HEK293T (cell line): ENCODE measurements at places on chromosomes 12 and 14.
A peak's percentile ranks its signal among the peaks of the same experiment; 100 is the strongest.

- DNase-seq, result no peak
Measured at GRCh38 chr14:48670939-48671338, 915.2 kb downstream of the RPS29 start.

DNA sequence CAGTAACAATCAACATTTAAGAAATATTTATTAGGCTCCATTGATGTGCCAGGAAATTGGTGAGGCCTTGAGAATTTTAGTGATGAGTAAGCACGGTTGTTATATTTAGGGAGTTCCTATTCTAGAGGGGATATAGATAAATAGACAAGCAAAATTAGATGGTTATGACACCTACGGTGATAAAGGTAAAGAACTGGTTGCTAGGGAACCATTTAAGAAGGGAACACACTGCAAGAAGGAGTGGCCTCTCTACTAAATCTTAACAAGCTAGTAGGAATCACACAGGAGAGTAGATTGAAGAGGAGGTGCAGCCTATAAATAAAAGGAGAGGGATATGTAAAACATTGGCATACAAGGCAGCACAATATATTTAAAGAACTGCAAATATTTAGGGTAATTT is 155.2 kb downstream of the LRIG3 start:
- no peak for DNase-seq

- DNase-seq, result no peak
Measured at GRCh38 chr12:104971306-104971705, 13.2 kb upstream of the SLC41A2 start.

GRCh38 chr14:36075203-36075602 is 101.3 kb downstream of the PTCSC3 start:
- no peak for DNase-seq

GRCh38 chr14:104212206-104213095 is 74.1 kb downstream of the KIF26A start:
- no peak for DNase-seq

DNA sequence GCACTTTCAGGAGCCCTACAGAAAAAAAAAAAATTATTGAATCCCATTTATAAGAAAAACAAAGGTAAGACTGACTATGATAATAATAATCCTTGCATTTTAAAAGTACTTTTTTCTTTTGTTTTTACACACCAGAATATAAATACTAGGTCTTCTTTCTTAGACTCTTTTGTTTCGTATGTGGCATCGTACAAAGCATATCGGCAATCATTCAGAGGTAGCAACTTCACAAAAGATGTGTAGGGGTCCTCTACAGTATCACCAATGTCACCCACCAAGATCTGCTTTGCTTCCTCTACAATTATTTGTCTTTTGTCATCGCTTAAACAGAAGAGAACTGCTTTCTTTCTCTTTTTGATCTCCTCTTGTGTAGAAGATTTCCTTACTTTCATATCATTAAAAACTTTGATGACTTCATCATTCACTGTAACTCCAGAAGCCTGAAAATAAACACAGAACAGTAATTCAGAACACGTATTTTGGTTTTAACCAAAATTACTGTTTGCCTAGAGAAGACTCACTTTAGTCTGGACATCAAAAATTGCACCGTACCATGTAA is 1.2 kb downstream of the CFL2 start:
- no peak for DNase-seq

- DNase-seq, result no peak
Measured at GRCh38 chr12:52331833-52332232, 10.6 kb upstream of the KRT83 start.

DNA sequence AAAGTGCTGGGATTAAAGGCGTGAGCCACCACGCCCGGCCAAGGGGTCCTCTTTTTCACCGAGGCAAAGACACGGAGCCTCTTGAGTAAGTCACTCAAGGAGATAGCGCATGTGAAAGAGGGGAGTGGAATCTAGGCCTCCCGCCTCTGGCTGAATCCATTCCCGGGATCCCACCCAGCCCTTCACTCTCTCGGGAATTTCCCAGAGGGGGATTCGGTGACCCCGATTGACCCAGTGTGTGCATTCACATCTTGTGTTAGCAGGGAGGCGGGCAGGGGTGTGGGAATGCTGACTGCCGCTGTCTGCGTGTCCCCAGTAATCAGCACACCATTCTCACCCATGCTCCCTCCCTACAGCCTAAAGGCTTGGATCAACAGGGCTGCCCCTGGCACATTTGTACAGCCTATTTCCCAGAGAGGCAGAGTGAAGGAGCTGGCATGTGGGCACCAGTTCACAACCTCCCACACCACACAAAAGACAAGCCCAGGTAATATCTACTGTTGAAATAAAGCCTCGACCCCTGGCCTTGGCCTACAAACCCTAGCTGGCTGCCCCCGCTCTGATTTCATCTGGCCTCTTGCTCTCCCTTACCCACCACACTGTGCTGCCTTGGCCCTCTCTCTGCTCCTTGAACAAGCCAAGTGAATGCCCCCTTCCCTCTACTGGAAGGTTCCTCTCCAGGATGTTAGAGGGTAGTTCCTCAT is 1.3 kb upstream of the LTBP2 start:
- DNase-seq, result no peak

DNA sequence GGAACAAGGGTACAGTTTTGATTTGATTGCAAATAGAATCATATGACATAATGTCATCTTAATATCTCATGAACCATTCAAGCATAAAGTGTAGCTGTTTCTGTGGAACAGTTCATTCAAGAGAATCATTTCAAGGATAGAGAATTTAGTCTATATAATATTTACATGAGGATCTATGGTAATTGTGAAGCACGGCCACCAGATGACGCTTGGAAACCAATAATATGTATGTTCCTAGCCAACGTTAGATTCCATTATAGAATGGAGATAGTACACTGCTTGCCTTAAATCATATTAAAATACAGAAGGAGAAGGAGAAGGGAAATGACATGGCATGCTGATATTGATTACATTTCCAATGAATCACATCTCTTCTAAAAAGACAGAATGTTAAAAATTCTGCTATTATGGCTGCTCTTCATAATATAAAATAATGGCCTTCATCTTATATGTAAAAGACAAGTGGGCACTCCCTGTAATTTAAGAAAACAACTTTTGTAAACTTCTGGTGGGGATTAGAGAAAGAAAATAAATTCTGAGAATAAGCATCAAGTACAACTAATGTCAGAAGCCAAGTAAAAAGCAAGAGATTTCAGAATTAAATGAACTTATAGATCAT is 351.0 kb downstream of the NAV3 start:
- peak; percentile 14 for DNase-seq

- no peak for DNase-seq
Measured at GRCh38 chr12:113860950-113861349, 105.2 kb downstream of the RBM19 start.

DNA sequence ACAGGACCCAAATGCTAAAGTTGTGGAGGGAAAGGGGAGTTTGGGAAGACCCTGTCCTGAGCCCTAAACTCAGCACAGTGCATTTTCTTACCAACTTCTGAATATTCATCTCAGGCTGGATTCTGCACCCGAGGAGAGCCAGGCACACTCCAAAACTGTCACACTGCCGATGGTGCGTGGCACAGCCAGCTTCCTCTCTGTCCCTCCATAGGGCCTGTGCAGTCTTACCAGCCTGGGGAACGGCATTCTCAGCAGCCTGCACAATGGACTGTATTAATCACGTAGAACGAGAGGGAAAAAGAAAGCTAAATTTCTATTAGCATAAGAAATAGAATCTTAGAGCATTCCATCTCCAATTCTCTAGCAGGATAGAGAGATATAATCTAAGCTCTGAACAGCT is 71.3 kb upstream of the GPATCH2L start:
- no peak for DNase-seq

DNA sequence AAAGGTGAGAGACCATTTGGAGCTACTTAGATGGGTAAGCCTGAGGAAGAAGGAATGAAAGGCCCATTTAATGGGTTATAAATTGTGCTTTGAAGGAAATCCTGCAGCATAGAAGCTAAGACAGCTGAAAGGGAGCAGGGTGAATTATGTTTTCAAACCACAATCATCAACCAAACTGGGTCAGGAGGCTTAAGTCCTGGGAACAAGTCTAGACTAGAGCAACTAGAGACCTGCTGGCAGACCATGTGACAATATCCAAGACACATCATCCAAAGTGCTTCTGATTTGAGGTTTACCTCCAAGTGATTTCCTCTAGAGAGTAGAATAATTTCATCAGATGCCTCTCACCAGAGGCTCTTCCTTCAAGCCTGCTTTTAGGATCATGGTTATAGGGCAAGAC is 53.7 kb downstream of the MAP3K9 start:
- no peak for DNase-seq

DNA sequence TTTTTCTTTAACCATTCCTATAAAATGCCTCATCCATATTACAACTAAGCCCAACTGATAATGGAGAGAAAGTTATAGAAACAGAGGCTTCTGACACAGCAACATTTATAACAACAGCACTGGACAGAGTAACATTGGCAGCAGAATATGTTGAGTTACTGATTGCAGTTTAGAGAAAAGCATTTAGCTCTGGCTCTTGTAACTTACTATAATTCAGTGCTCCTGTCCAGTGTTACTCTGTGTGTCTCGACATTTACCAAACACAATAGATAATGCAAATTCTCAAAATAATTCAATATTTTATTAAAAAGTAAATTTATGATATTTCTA is 356.1 kb downstream of the CEP128 start:
- no peak for DNase-seq

DNA sequence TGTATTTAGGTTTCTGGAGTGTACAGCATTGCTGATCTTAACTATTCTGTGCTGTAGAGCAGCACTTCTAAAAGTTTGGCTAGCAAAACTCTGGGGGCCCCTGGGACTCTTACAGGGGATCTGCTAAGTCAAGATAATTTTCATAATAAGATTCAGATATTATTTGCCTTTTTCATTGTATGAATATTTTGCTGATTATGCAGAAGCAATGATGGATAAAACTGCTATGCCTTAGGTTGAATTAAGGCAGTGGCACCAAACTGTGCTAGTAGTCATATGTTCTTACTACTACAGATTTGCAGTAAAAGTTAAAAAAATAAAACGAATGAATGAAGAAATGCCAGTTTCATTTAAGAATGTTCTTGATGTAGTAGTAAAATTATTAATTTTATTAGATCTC is 160.1 kb downstream of the PDZRN4 start:
- no peak for DNase-seq

GRCh38 chr14:58717813-58718212 is 80.1 kb downstream of the DACT1 start:
- DNase-seq, result no peak

- DNase-seq, result no peak
Measured at GRCh38 chr12:51941011-51941581, 10.4 kb upstream of the ACVR1B start.

DNA sequence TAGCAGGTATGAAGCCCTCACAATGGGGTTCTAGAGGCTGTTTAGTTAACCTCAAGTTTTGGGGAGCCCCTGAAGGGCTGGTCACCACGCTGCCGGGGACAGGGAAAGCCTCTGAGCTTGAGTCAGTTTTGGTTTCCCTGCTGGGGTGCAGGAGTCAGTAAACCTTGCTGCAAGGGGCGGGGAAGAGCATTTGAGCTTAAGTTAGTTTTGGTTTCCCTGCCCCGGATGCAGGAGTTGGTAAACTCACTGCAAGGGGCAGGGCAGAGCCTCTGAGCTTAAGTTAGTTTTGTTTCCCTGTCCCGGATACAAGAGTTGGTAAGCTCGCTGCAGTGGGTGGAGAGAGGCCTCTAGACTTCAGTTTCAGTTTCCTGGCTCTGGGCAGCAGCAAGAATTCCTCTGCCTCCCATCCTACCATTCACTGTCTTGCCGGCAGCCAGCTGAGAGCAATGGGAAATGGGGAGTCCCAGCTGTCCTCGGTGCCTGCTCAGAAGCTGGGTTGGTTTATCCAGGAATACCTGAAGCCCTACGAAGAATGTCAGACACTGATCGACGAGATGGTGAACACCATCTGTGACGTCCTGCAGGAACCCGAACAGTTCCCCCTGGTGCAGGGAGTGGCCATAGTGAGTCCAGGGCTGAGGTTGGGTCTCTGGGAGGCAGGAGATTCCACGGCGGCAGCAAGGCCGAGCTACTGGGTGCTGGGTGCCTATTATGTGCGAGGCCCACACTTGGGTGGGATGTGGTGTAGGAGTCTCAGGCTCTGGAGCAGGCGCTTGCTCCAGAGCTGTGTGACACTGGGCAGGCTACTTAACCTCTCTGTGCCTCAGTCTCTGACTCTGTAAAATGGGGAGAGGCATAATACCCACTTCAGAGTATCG is at the start of gene OAS2:
OAS2 (plus strand) TSS at position 357 of the 878 bp plus-strand sequence; CDS start at position 447, 90 bp downstream.
- no peak for DNase-seq

DNA sequence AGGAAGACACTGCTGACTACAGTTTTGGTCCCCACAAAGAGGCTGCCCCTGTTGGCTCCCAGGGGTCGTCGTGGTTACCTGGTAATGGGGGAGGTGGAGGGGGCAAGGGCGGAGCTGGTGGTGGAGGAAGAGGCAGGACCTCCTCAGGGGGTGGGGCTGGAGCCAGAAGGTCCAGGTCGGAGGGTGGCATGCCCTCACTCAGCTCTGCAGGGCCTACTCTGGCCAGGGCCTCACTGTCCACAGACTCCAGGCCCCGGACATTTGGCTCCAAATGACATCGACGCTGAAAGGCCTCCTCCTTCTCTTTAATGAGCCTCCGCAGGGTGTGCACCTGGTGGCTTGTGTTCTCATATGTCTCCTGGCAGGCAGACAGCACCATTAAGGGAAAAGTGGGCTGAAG is 28.5 kb downstream of the PRPF40B start:
- DNase-seq, result no peak

- no peak for DNase-seq
Measured at GRCh38 chr14:104390221-104390931, 189.2 kb upstream of the C14orf180 start.

GRCh38 chr14:99026471-99026870 is 245.5 kb downstream of the BCL11B start:
- DNase-seq, result no peak

DNA sequence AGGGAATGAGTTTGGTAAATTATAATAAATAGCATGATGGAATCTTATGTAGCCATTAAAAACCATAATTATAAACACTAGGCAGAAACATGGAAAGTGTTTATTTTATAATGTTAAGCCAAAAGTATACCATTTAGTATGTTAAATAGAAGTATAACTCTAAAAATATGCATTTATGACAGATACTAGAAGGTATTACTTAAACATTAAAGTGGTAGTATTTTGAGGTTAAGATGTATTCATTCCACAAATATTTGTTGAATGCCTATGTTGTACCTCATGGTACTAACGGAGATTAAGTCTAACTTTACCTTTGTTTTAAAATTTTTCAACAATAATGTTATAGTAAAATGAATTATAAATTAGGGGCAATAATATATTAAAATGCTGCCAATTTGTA is 24.1 kb downstream of the TTC8 start:
- no peak for DNase-seq

DNA sequence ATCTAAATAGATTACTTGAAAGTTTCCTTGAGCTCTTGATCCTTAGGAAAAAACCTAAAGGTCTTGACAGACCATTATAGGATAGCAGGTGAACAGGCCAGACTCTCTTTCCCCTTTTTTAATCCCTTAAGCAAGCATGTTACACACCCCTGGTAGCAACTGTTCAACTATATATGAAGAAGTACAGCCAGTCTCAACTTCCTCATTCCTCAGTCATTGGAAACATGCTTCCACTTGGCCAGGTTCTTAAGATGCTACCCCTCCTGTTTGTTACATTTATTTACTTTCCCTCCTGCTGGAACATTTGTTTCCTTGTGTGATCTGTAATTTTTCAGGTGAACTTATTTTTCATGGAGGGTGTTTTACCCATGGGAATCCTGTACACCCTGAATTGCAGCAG is 124.1 kb downstream of the ARMH4 start:
- DNase-seq, result no peak
